ENCODE measurements at places on chromosomes 7 and 10.
A peak's percentile ranks its signal among the peaks of the same experiment; 100 is the strongest.

DNA sequence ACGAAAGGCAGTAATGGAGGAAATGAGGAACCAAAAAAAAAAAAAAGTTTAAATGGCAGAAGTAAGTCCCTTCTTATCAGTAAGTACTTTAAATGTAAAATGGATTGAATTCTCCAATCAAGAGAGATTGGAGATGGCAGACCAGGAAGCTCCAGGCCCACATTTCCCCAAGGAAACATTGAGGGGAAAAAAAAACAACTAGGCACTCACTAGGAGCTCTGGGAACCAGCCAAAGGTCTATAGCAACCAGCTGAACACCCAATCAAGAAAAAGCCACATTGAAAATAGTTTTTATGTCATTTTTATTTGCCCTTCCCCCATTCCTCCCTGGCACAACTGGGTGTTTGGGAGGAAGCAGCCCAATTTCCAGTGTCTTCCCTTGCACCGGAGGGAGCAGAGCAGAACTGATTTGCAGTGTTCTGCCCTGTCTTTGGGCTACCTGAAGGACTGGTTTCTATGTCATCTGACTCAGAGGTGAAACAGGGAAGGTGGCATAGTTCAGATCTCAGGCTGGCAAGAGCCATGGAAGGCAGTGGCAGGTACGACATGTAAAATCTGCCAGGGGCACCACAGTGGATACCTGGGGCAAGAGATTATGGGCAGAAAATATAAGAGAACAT is 121.9 kb downstream of the SMURF1 start:
- DNase-seq, result no peak

DNA sequence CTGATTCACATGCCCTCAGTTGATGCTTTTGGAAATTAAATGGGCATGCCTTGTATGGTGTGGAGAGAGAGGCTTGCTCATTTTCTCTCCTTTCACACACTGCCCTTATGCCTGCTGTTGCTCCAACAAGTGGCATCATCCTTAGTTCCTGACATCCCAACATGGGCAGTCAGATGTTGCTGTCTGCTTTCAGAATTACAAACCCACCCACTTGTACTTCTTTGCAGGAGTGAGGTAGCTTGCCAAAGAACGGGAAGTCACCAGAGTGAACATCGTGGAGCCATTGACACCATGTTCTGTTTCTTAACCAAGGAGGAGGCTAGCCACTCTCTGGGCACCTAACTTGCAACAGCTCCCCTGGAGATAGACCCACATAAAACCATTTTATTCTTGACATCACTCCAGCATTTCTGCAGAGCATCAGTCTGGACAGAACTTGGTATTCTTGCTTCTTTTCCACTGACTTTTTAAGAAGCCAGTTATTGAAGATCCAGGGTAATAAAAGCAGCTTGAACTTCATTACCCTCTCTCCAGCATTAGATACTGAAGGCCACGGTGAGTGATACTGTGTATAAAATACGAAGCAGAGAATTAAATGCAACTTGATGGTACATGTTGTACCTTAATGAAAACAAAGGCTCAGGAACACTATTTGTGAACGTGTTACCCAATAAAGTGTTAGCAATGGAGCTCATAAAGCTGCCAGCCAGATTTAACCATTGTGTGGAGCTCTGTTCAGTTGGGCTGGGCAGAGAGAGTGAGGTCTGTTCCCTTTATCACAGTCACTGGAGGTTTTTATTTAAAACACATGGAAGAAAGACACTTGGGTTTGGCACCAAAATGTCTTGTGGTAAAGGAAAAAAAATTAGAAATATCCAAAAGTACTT is 195.8 kb upstream of the HABP2 start:
- no peak for DNase-seq

DNA sequence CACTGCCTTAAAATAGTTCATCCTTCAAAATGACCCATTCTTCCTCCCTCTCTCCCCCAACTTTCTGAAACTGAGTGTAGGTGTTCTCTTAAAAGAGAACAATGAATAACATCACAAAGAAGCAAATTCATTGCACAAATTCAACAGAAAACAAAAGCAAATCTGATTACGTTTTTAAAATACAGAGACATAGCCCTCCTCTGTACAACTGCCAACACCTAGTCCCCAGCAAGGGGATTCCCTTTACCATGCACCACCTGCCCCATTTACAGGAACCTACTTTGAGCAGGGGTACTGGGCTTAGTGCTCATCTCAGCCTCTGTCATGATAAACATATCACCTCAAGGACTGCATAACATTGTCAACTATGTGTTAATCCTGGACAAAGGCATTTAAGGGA is 302.8 kb upstream of the AOAH start:
- DNase-seq, result no peak

- peak; percentile 93 for DNase-seq
These were observed 628.7 kb downstream of the TYW1 start for GRCh38 chr7:67625257-67625737.

GRCh38 chr7:26145238-26145637 is 6.8 kb upstream of the NFE2L3 start:
- no peak for DNase-seq

- no peak for DNase-seq
These were observed 172.5 kb downstream of the KIAA1217 start for GRCh38 chr10:24381235-24382010.
